ENCODE measurements at places on chromosomes 7 and 10.

- no peak for DNase-seq
These were observed 10.4 kb upstream of the EIF3A start for GRCh38 chr10:119090968-119091367.

- DNase-seq, result no peak
These were observed 374.6 kb downstream of the CALN1 start for GRCh38 chr7:72037516-72037915.

DNA sequence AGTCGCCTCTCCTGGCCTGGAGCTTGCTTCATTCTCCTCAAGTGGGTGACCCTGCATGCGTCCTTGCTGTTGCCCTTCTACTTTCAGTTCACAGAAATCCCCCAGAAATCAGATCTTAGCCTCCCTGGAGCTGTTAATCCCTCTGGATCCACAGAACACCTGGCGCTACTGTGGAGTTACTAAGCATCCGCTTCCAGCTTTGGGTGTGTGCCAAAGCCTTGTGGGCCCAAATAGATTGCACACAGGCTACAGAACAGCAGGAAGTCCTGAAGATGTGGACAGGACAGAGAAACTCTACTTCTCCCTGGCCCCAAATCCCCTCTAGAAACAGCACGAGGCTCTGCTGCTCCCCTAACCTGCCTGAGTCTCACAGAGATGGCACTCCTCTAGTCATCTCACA lies 36.6 kb upstream of the PDLIM1 start:
- DNase-seq, result no peak

DNA sequence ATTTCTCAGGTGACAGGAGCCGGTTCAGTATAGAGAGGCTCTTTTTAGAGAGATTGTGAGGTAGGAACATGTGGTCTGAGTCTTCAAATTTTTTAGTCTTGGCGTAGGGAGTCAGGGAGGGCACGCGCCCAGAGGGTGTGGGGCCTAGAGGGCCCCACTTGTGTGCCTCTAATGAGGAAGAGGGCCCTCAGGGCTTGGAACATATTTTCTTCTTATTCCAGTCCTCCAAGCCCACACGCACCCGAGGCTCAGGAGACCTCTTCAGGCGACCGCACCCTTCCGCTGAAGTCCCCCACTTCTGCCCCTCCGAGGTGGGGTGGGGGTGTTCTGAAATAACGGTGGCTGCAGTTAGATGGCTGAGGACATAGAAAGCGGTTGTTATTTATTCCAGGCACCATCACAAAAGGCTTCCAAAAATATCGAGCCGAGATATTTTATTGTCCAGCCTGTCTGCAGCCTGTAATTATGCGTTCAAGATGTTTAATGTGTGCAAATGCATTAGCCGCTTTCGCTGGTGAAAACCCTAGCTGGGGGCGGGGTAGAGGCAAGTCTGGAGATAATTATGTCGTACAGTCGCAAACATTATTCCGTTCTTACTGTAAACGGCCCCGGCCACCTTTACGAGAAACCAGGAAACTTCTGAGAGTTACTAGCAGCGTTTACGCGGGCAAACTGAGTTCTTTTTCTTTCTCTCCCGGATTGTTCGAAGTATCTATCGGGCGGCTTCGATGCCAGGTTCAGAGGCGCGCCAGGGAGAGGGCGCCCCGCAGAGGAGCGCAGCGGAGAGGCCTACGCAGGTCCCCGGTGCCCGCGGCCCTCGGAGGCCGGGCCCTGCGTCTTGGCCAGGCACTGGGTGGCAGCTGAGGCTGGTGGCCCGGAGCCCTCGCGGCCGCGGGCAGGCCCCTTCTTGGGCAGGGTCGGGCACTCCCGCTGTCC lies 12.9 kb upstream of the HOXA13 start:
- no peak for DNase-seq

GRCh38 chr10:120186506-120186905 lies 270.5 kb upstream of the PLPP4 start:
- DNase-seq, result no peak

GRCh38 chr10:29703271-29703670 lies 68.5 kb upstream of the SVIL start:
- DNase-seq, result no peak

DNA sequence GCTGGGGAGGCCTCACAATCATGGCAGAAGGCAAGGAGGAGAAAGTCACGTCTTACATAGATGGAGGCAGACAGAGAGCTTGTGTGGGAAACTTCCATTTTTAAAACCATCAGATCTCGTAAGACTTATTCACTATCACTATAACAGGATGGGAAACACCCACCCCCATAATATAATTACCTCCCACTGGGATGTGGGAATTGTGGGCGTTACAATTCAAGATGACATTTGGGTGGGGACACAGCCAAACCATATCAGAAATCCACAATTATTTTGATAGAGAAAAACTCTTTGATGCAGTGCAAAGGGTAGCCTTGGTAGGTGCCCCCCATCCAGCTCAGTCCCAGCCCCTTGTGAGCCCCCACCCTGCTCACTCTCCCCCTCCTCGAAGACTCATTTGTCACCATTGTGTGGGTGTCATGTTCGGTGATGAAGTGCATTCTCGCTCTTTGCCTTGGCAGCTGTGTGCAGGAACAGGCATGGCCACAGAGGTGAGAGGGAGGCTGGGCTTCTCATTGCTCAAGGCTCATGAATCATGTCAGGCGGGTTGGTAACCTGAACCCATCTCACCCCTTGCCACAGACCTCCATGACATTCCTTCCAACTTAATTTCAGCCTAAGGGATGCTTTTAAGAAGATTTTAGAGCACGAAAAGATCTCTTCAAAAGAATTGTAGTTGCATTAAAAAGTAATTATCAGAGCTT lies 75.9 kb downstream of the BUB3 start:
- DNase-seq, result no peak

- no peak for DNase-seq
These were observed 29.6 kb downstream of the MKI67 start for GRCh38 chr10:128096486-128097199.

GRCh38 chr10:65846541-65846940 lies 1079.3 kb upstream of the LRRTM3 start:
- DNase-seq, result no peak

- no peak for DNase-seq
These were observed 43.3 kb downstream of the STK32C start for GRCh38 chr10:132264306-132264950.

DNA sequence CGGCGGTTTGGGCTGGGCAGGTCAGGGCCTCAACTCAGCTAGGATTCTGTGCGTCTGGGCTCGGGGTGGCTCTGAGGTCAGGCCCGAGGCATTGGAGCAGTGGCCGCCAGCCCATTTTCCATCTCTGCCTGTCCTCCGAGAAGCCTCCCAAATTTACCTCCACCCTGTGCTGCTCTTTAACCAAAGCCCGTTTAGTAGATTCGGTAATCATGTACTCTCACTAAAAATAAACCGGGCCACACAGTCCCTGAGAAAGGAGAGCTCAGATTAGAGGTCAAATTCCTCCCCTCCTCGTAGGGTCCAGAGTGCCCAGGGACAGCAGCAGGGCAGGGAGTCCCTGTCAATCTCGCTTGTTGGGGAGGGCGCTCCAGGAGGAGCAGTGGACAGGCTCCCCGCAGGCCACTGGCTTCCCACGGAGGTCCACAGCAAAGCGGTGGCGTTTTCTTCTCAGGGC lies 88.7 kb upstream of the CHST15 start:
- DNase-seq, result no peak

DNA sequence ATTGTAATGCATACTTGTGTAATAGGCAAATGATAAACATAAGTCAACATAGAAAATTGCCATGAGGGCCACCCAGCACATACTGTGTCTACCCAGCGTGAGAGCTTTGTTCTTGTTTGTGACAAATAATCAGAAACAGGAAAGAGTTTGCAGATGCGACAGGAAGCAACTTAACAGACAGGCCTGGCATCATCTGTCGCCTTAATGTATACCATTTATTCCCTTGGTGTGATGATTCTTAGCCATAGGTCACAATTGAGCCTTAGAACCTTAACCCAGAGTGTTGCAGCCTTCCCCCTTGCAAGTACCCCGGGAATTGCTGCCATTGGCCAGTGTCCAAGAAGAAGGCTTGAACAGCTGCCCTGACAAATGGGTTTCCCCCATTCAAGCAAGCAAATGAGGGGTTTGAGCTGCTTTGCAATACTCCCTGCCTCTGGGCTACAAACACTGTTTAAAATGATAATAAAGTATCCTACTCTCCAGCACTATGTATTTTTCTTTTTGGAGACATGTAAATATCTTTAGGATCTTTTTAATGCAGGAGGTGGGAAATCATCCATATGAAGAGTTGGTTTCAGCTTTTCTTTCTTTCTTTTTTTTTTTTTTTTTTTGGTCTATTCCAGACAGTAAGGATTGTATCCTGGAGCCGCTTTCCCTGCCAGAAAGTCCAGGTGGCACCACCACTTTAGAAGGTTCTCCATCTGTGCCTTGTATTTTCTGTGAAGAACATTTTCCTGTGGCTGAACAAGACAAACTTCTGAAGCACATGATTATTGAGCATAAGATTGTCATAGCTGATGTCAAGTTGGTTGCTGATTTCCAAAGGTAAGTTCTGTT lies 80.0 kb downstream of the ZNF277 start:
- no peak for DNase-seq

DNA sequence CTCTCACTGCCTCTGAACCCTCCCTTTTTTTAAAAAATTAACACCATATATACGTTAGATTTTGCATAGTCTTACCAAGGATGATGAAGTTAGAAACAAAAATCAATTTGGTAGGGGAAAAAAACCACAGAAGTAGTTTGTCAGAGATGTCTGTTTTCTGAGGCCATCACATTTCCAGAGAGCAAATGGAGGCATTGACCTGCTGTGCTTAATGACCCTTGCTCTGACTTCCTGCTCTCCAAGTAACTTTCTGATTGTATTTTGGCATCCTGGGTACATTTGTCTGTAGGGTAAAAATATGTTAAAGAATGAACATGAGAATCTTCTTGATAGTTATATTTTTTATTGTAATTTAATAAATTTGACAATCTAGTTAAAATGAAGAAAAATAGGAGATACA lies 140.2 kb downstream of the LCOR start:
- no peak for DNase-seq

- DNase-seq, result no peak
These were observed 133.4 kb downstream of the EVX1 start for GRCh38 chr7:27375958-27376357.

- DNase-seq, result no peak
These were observed 15.1 kb upstream of the TBX20 start for GRCh38 chr7:35268953-35269352.

Measured in coronary artery (tissue), 2 donors.